ENCODE measurements at places on chromosomes 7 and 10. TPM values are rescaled to one million over a fixed set of nuclear protein-coding genes. Genes with fewer than 3 reads are reported as not detected.

Gene MRLN
- not detected for total RNA-seq

Gene PNLIPRP3
- under 0.01 TPM for total RNA-seq

Gene C10orf67
- not detected for total RNA-seq

Gene AKR1C2
- total RNA-seq = 22.7 TPM

Gene UCN3
- total RNA-seq = not detected
